ENCODE measurements at places on chromosomes 16 and 17.

DNA sequence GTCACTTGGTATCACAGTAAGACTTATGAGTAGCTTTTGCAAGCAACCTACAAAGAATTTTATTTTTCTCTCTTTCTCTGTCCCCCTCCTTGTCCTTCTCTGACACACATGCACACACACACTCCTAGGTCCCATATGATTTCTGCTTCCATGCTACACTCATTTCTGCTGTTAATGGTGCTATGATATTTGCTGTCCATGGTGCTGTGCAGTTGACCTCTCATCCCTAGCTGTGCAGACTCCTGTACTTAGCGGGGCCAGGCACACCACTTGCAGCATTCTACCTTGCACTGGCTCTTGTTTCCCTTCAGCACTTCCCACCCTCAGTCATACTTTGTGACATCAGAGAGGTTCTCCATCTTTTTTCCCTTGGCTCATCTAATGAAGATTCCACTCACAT lies 158.9 kb upstream of the CNTNAP4 start:
- no peak for DNase-seq

GRCh38 chr16:47943235-47943634 lies 212.6 kb downstream of the ABCC12 start:
- no peak for DNase-seq

DNA sequence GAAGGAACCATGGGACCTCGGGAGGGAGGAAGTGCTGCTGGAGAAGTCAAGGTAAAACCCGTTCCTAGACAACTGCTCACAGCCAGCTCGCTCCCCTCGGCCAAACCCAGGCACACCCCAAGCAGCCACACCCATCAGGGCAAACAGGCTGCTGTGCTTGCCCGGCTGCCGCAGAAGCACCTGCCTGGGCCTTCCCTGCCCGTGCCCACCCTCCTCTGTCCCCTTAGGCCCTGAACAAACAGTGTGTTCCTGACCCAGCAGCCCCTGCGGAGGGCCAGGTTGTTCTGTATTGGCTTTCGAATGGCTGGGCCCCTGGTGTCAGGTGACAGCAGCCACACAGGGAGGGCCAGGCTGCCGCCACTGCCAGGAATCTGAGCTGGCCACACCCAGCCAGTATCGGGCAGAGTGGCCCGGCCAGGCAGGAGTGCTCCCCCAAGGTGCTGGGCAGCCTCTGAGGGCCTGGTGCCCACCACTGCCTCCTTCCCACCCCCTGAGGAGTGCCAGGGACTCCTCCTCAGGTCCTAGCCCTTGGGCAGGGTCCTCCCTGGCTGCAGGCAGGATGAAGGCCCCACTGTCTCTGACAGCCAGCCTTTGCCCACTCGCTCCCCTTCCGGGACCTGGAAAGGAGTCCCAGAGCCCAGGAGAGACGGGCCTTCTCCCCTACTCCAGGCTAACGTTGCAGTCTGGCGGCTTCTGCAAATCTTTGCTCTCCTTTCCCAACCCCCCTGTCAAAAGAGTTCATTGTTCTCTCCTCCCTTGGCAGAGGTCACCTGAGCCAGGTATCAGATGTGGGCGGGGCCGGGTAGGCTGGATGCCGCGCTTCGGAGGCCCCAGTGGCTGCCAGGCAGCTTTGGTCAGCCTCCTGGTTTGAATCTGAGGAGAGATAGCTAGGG lies 24.0 kb downstream of the LLGL2 start:
- DNase-seq: no peak

DNA sequence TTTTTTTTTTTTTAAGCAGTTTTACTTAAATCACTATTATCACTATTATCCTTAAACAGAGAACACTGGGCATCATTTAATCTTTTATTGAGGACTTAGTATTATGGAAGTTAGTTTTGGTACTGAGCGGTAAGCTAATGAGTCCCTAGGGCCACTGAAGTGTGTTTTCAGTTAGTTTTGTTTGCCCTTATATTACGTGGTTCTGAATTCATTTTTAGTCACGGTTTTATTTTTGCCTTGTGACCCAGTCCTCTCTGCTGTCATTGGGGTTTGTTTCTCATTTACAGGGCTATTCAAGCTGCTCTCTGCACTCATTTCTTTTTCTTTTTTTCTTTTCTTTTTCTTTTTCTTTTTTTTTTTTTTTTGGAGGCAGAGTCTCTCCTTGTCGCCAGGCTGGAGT lies 17.3 kb downstream of the RABEP1 start:
- no peak for DNase-seq

- peak; percentile 82 for DNase-seq
Measured at GRCh38 chr16:30063893-30064728, 1.4 kb upstream of the ALDOA start.

- DNase-seq: no peak
Measured at GRCh38 chr17:58991718-58992331, 114.9 kb downstream of the TRIM37 start.

DNA sequence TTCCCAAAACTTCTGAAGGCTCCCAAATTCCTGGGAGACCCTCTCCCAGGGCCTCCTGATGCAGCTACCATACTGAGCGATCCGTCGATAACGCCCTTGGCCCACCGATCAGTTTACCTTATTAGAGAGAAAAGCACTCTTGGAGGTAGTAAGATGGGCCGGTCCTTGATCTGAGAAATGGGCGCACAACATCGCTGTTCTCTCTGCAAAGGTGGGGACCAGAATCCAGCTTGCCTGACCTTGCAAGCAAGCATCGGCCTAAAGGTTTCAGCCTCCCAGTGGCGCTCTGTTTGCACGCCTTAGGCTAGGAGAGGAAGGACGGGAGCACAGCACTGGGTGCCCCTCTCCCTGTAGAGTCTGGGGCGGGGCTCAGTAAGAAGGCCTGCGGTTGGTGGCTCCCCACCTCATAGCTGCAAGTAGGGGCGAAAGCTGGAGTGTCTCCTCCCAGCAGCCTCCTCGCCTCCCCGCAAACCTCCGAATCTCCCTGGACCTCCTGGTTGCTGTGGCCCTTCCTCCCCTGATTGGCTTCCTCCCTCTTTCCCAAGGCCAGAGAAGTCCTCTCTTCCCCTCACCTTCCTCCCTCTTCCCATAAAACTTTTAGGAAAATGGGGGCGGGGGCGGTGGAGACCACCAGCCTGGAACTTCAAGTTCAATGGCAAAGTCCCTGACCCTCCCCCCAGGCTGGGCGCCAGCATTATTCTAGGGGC lies at the start of gene PRAC1:
Gene PRAC1, minus strand, starts transcription at position 318 of the 707 bp plus-strand sequence. Its CDS starts 126 bp downstream, at position 192.
- no peak for DNase-seq

GRCh38 chr16:83926726-83927397 lies 26.2 kb upstream of the OSGIN1 start:
- DNase-seq: peak; percentile 57

DNA sequence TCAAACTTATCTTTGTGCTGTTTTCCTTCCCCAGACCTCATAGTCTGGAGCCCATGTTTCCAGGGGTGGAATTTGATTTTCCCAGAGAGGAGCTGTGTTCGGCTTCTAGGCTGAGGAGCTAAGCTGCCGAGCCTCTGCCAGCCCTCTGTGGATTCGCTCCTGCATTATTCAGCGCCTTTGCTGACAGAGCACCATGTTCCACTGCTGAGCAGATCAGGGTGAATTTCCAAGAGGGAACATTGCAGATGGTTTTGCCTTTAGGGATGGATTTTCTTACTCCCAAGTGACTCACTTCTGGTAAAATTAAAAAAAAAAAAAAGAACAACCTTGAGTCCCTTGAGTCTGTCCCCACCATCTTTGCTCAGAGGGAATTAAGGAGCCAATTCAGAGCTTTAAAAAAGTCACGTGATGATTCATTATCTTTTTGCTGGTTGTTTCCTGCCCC lies 229.5 kb downstream of the PRKCA start:
- DNase-seq: no peak

- no peak for DNase-seq
Measured at GRCh38 chr17:64264891-64265290, 1.8 kb upstream of the TEX2 start.

- peak; percentile 20 for DNase-seq
Measured at GRCh38 chr16:67986949-67987348, 6.7 kb upstream of the DPEP3 start.

GRCh38 chr16:81335669-81336068 lies 20.9 kb downstream of the GAN start:
- no peak for DNase-seq

DNA sequence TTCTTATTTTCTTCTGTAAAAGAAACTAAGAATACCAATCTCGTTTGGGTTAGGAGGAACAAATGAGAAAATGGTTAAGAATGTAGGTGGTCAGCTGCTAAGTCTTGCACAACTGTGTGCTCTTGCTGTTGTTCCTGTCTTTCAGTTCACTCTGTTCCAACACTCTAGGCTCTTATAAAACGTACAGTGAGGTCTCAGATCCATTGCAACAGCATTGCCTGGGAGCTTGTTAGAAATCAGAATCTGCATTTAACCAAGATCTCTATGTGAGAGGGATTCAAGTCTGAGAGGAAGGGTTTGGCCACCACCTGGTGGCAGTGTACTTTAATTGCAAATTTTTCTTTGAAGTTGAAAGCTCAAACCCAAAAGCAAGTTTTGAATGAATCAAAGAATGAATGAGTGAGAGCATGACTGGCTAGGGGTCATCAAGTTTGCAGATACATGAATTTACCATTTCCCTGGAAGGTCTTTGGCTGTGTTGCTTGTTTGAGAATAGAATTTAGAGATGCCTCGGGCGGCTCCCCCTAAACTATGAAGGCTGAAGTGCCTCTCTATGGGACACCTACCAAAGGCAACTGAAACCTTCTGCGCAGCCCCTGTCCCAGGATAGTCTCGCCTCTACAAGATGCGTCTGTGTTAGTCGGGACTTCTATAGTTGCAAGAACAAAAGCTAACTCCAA lies 2.5 kb downstream of the ALOX15B start:
- DNase-seq: no peak

GRCh38 chr17:40810494-40810893 lies 10.7 kb upstream of the KRT28 start:
- DNase-seq: no peak

DNA sequence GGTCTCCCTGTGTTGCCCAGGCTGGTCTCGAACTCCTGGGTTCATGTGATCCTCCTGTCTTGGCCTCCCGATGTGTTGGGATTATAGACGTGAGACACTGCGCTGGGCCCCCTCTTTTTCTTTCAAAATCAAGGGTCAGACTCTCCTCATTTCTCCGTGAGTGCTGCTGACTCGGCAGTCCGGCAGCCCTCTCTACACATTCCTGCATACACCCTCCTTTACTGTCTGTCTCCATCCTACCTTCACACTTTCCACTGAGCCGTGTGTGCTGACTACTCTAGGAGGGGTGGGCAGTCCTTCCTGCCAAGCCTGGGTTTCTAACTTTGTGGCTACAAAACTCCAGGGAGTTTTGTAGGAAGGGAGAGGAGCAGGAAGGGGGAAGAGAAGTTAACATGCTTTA lies 195.2 kb downstream of the PARN start:
- no peak for DNase-seq

- peak; percentile 83 for DNase-seq
Measured at GRCh38 chr17:8997994-8998628, 23.2 kb upstream of the NTN1 start.

DNA sequence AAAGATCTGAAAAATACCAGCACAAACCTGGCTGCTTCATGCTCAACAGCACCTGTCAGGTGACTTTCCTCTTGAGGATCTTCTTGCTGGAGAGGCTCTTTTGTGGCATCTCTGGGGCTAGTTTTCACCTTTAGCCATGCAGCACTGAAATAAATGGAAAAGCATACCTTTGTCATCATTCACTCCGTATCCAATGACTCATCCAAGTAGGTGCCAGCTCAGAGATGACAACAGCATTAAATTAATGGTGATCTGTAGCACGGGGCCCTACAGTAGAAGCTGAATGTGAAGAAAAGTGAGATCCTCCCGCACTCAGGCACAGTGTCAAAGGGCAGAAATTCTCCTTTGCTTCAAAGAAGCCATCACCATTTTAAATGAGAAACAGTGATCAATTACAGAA lies 32.2 kb downstream of the KIAA0753 start:
- DNase-seq: no peak

DNA sequence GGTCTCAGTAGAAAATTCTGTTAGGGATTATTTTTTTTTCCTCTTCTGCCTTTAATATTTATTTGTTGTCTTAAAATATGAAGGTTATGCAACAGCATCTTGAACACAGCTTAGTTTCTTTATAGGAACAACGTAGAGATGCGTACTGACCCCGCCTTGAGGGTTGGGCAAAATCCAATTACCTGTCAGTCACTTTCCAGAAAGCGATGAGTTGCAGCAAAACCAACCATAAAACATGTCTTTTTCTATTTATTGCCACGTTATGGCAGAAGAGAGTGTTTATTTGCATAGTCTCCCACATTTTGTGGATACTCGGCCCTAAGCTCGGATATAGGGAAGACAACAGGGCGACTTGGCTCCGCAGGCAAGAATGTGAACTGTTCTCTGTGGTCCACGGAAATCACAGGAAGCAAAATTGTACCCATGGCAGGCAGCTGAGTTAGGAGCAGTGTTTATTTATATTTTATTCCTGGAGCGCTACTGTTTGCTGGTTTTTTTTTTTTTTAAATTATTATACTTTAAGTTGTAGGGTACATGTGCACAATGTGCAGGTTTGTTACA lies 44.3 kb upstream of the CACNG5 start:
- no peak for DNase-seq

- no peak for DNase-seq
Measured at GRCh38 chr17:44119062-44119461, 4.4 kb downstream of the HDAC5 start.

- no peak for DNase-seq
Measured at GRCh38 chr16:72769876-72770275, 278.1 kb downstream of the ZFHX3 start.
